Mesendoderm (in vitro differentiated cells): ENCODE measurements at places on chromosomes 13 and 19.

DNA sequence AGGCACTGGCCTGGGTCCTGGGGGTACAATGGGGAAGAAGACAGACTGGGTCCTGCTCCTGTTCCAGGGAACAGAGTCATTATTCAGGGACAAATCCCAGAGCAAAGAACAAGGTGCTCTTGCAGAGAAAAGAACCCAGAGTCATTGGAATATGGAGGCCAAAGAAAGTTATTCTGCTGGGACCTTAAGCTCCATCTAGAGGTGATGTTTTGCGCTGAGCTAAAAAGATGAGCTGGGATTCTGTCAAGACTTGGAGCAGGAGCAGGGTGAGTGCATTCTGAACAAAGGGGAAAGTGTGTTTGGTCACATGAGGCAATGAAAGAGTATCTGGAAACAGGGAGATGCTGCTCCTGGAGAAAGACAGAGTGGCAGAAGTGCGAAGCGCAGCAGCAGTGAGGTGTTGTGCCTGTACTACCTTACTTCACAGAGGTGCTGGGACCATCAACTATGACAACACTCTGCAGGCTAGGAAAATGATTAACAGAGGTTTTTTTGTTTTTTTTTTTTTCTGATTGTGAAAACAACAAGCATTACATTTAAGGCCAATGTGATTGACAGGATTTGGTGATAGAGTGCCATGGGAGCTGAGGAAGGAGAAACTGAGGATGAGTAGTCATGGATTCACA, 95.3 kb upstream of the TNFSF11 start:
- DNase-seq, result peak; percentile 73

GRCh38 chr13:29384466-29384865, 211.0 kb downstream of the SLC7A1 start:
- peak; percentile 62 for DNase-seq

DNA sequence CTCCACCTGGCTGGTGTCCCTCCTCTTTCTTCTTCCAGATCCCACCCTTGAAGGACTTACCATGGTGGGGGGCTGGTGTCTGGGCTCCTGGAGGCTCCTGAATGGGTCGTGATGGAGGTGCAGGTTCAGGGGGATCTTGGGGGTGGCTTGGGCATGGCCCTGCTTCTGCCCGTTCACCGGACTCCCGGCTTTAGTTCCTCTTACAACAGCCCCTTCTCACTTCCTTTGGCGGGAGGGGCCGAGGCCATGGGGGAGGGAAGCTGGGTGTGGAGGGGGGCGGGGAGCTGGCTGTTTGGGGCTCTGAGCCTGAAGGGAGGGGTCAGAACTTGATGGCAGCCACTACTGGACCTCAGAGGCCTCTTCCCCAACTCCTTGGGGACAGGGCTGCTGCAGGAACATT, at the start of gene MYO1F:
Gene MYO1F (minus strand): TSS at position 196 of the 400 bp plus-strand sequence. CDS start 133 bp downstream, at position 63.
- no peak for DNase-seq

- DNase-seq, result no peak
Observed at GRCh38 chr13:21542563-21542962, 61.4 kb downstream of the MICU2 start.

DNA sequence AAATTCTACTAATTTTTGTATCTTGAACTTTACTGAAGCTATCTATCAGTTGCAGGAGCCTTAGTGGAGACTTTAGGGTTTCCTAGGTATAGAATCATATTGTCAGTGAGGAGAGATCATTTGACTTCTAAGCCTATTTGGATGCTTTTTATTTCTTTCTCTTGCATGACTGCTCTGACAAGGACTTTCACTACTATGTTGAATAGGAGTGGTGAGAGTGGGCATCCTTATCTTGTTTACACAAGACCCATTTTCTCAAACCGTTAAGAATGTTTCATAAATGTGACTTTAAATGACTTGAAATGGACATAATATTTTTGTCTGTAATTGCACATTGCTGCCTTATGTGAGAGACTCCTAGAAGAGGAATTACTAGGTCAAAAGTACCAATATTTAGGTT, 17.9 kb upstream of the CSNK1A1L start:
- DNase-seq, result no peak

GRCh38 chr13:41988244-41988643, 27.3 kb upstream of the VWA8 start:
- no peak for DNase-seq

DNA sequence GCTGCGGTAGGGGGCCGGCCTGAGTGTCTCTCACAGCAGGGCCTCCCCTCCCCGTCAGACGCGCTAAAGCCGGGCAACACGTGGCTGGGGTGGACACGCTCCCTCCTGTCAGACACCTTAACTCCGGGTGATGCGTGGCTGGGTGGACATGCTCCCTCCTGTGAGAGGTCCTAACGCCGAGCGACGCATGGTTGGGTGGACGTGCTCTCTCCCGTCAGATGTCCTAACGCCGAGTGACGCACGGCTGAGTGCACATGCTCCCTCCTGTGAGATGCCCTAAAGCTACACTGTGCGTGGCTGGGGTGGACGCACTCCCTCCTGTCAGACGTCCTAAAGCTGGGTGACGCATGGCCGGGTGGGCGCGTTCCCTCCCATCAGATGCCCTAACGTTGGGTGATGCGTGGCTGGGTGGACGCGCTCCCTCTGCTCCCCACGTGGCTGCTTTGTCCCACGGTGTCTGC, 126.1 kb upstream of the MCF2L start:
- no peak for DNase-seq

DNA sequence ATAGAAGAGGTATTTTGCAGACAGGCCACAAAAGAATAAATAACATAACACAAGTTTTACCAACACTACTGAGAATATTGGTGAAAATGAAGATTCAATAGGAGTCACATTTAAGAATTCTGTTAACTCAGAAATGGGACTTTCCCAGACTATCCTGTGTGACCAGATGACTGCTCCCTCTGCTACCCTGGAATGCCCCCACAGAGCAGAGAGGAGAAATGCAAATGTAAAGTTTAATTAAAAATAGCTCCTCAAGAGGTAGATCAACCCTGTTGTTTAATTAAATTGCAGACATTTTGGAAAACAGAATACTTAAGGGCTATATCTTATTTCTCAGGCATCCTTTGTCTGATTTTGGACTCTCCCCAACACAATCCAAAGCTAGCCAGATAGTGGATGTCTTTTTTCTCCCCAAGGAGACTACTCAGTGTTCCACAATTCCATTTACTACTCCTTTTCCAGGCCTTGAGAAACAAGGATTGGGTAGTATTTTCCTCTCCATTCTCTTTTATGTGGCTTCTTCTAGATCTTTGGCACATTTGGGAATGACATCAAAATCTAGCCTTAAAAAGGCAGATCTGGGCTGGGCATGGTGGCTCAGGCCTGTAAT, 104.7 kb upstream of the TSC22D1 start:
- no peak for DNase-seq

GRCh38 chr19:57800696-57801095, 14.0 kb downstream of the ZNF552 start:
- peak; percentile 34 for DNase-seq

- DNase-seq, result peak; percentile 51
Observed at GRCh38 chr19:33472691-33473652, 48.6 kb downstream of the PEPD start.

GRCh38 chr19:28482221-28482620, 730.7 kb downstream of the UQCRFS1 start:
- peak; percentile 66 for DNase-seq

DNA sequence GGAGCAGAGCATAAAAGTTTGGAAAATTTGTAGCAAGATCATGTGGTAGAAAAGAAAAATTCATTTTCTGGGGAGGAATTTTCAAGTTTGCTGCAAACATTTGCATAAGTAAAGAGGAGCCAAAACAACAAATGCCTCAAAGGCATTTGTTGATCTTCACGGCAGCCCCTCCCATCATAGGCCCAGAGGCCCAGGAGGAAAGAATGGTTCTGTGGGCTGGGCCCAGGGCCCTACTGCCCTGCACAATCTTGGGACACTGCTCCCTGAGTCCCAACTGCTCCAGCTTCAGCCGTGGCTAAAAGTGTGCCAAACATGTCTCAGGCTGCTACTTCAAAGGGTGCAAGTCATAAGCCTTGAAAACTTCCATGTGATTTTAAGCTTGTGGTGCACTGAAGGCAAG, 11.3 kb downstream of the LGALS13 start:
- DNase-seq, result no peak

DNA sequence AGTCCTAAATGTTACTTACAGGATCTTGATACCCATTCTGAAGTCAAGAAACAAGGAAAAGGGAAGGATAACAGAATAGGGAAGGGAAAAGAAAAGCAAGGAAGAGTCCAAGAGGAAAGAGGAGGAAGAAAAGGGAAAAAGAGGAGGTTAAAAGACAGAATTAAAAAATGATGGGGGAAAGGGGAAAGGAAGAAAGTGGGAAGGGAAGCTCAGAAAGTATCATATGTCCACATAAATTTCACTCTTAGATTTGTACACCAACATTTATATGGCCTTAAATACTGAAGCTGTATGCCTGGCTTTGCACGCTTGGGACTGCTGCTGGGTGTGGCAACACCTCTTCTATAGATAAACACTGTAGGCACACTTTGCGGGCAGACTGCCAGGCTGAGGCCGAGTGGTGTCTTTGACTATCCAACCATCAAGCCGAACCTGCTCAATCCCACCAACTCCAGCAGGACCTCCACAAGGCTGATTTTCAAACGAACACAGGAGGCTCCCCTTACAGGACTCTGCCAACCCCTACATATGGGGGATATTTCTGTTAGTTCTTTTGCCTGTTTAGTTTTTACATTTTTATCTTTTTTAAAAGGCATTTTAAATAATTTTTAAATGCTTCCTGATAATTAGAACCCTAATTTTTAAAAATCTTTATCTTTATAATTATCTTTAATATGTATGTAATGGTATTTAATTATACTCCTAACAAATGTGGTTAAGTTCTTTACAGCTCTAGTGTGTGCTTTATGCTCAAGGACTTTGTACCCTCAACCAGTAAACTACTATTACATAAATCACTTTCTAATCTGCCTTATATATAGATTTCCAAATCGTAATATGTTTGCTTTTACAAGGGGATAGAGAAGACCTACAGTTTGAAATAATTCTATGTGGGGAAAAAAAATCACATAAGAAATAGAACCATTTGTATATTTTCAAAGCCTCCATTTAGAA, 154.2 kb downstream of the DIAPH3 start:
- DNase-seq, result no peak

DNA sequence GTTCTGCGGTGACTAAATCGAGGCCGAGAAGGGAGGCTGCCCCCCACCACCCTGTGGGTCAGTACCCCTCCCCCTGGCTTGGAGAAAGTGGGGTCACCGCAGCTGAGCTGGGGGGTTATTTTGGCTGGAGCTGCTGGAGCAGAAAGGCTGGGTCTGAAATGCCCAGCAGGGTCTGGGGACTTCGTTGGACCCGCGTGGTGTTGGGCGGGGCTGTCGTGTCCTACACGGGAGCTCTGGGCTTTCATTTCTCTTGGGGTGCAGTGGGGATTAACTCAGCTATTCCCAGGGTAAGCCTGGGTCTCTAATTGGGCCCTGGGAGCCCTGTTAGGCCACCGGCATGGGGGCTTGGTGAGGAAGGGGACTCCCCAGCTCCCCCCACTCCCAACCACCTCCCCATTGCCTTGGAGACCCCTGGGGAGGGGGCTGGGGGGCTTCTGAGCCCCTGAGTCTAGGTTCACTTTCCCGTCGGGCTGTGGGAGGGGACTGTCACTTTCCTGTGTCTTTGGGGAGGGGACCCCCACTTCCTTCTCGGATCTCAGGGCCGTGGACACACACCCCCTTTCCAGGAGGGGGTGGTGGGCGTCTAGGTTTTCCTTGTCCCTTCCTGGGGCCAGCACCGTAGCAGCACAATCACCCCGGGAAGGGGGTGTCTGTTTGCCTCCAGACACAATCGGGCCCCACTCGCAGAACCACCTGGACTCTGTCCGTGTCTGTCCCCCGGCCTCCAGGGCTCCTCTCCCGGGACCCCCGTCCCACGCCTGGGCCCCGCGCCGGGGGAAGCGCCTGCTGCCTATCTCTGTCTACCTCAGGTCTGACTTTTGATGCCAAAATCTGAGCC, 10.2 kb upstream of the WDR18 start:
- no peak for DNase-seq

GRCh38 chr13:107642831-107643230, 572.5 kb downstream of the LIG4 start:
- DNase-seq, result no peak

DNA sequence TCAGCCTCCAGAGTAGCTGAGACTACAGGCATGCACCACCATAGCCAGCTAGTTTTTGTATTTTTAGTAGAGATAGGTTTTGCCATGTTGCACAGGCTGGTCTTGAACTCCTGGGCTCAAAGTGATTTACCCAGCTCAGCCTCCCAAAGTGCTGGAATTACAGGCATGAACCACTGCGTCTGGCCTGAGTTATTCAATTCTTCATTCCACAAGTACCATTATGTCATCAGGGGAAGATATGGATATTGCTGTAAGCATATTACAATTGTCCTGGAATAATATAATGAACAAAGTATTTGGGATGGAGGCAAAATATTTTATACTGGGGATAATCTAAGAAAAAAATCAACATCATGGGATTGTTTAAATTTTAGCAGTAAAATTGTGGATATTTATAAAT, 646.0 kb upstream of the SLITRK6 start:
- DNase-seq, result no peak

GRCh38 chr13:93320942-93321341, 94.3 kb downstream of the GPC6 start:
- DNase-seq, result no peak

GRCh38 chr19:16016226-16017137, 59.8 kb upstream of the TPM4 start:
- no peak for DNase-seq

DNA sequence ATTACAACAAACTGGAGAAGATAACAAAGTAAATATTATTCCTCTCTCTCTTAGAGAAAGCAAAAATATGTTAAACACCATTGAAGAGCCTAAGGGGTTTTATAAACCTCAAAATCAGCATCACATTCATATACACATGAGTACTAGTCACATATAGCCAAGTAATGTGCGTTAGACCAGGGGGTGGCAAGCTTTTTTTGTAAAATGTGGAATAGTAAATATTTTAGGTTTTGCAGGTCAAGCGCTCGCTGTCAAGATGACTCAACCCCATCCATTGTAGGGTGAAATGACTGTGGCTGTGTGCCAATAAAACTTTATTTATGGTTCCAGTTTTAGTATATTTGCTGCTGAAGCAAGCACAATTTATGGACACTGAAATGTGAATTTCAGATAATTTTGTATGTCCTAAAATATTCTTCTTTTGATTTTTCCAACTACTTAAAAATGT, 21.7 kb downstream of the RFX2 start:
- DNase-seq, result no peak

DNA sequence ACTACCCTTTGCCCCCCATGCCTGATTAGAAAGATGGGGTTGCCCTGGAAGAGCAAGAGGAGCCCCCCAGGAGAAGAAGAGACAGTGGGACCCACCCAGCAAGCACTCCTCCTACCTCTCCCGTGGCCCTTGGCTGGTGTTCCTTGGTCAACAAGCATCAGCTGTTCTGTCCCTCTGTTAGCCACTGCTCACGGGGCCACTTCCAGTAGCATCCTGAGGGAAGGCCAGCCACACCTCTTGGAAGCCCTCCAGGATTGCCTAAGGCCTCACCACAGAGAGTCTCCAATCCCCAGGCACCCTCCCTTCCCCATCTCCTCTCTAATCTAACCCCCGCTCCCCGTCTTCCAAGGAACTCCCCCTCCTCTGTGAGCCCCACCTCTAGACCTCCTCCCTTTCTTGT, 15.1 kb upstream of the DPP9 start:
- no peak for DNase-seq
